ENCODE measurements at places on chromosomes 3 and 15. TPM values are rescaled to one million over a fixed set of nuclear protein-coding genes. Genes with fewer than 3 reads are reported as not detected.
A peak's percentile ranks its signal among the peaks of the same experiment; 100 is the strongest.

DNA sequence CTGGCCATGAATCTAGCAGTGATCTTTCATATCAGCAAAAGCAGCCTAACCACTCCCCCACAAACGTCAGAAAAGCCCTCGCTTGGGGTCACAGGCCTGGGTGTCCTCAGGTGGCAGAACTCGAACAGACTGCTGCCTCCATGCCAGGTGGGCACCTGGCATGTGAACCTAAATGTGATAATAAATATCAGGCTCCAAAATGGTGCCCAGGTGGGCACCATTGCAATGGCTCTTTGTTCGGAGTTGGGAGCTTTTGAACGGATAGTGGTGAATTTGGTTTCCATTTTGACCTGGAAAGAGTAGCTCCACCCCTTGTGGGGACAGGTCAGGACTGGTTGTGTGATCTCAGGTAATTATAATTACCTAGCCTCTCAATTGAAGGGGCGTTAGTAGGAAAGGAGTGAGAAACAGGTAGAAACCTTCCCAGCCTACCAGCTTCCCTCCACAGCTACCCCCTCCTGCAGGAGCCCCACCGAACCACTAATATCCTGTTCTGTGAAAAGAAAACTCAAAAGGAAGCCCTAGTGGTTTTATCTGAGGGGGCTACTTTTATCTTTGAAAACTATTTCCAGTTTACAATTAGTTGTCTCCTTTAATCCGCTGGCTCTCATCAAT, 18.1 kb downstream of the MYO1E start:
- DNase-seq, result no peak

- DNase-seq, result no peak
Measured at GRCh38 chr3:191424881-191425280, 36.1 kb upstream of the PYDC2 start.

- DNase-seq, result no peak
Measured at GRCh38 chr3:113631573-113631972, 64.9 kb downstream of the USF3 start.

GRCh38 chr3:144351011-144351410, 379.4 kb downstream of the DIPK2A start:
- no peak for DNase-seq

DNA sequence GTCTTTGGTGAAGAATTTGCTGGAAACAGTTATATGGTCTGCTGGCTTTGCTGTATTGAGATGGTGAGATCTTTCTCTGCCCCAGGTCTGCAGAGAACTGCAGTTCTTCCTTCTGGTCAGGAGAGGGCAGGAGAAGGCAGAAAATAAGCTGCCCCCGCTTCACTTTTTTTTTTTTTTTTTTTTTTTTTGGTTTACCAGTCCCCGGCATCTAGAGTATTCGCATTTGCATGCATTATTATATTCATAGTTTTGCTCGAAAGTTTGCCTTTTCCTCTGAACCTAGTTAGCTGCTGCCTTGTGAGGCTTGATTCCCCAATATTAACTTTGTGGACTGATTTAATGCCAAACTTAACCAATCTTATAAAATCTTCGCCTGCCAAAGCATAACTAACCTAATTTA, 10.6 kb upstream of the PARL start:
- peak; percentile 23 for DNase-seq

GRCh38 chr3:2839876-2840275, 270.3 kb downstream of the IL5RA start:
- peak; percentile 10 for DNase-seq

GRCh38 chr3:189507856-189508255, 123.3 kb upstream of the TP63 start:
- no peak for DNase-seq

DNA sequence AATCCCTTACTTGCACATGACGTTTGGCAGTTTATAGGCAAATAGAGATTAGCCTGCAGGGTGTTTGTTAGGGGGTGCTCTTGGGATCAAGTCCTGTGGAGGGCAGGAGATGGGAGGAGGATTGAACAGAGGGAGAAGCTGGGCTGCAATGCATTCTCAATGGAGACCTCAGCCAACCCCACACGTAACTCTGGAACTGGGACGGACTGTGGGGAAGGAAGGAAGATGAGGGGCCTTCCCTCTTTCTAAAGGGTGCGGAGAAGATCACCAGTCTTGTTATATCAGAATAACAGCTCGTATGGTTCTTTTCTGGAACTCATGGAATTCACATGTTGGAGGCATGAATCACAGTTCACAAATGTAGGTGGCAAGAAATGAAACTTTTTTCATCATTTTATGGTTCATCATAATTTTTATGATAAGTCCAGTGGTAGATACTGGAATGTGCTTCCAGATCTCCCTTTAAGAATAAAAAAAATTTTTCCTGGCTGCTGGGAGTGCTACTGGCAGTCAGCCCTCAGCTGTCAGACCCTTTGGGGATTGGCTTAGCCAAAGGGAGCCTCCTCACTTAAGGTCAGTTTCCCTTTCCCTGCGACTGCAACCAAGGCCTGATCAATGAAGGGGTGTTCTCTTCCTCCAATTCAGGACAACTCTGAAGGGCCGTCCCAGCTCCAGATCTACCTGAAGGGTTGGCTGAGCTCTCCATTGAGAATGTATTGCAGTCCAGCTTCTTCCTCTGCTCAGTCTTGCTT, 20.5 kb upstream of the LYZL4 start:
- DNase-seq, result no peak

Gene IL17RB
- not detected for total RNA-seq

Gene XCR1
- total RNA-seq, result not detected

Gene NPAP1
- total RNA-seq, result not detected
